ENCODE measurements at places on chromosomes 2 and 18.

GRCh38 chr2:39179974-39180960 lies 59.4 kb upstream of the SOS1 start:
- DNase-seq = no peak

- DNase-seq = no peak
These were observed 619 bp upstream of the FAM168B start for GRCh38 chr2:131093696-131094462.

DNA sequence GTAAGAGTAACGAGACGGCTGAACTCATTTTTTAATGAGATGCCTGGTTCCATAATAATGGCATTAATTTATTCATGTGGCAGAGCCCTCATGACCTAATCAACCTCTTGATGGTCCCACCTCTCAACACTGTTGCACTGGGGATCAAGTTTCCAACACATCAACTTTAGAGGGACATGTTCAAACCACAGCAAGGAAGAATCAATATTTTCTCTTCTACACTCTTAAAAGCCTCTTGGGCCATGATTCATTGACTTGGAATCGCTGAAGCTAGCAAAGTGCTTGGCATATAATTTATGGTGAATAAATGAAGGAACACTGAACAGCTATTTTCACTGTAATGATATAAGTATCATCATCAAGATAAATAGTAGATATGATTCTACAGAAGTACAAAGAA lies 333.0 kb downstream of the TNS1 start:
- no peak for DNase-seq

DNA sequence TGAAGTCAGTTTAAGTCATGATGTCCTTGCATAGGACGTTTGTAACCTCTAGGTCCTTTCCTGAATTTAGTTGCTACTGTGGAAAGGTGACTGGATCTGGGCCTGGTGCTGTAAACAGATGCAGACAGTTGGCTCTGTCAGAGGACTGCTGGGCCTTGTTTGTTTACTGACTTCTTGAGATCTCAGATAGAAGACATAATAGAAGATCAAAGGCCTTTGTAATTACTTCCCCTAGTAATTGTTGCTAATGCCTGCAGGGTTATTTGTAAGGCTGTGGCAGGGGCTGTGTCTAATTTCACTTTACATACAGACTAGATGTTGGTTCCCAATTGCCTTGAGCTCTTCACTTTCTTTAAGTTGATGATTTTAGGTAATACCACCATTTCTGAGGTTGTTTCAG lies 42.5 kb downstream of the LYPD6B start:
- DNase-seq = no peak

GRCh38 chr2:241110607-241111439 lies 8.7 kb upstream of the MTERF4 start:
- no peak for DNase-seq

- DNase-seq = no peak
These were observed 39.7 kb downstream of the SH3YL1 start for GRCh38 chr2:223971-224760.

- DNase-seq = no peak
These were observed 226.3 kb upstream of the UBE2E3 start for GRCh38 chr2:180753809-180754761.

Data from activated CD8-positive, alpha-beta memory T cell treated with anti-CD3 and anti-CD28 coated beads for 4 hours (primary cell).